T-helper 2 cell treated with Interferon-gamma antibody and Interleukin-4, amounts not matched to agents 5 μg/mL and 100 μg/mL, for 36 hours (primary cell): ENCODE measurements at places on chromosomes 3 and 15.

GRCh38 chr15:52559575-52559974 is 9.3 kb downstream of the ARPP19 start:
- DNase-seq = peak; percentile 74

DNA sequence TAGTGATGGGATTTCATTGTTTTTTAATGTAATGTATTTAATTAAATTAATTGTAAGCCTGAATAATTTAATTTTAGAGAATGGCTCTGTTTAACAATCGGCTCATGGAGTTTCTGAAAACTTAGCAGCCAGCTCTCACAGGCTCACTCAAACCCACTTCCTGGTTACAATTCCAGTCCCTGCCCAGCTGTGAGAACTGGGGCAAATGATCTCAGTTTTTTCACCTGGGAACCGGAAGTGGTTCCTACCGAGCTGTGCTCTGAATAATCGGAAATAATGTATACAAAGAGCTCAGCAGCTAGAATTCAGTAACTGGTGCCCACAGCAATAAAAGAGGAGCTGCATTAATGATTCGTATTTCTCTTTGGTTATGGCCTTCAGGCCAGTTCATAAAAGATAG is 244.3 kb upstream of the MCTP2 start:
- peak; percentile 34 for DNase-seq

GRCh38 chr3:69998759-69999139 is 784 bp upstream of the SAMMSON start:
- DNase-seq = no peak

- no peak for DNase-seq
Observed at GRCh38 chr3:190528706-190529105, 14.8 kb downstream of the IL1RAP start.

DNA sequence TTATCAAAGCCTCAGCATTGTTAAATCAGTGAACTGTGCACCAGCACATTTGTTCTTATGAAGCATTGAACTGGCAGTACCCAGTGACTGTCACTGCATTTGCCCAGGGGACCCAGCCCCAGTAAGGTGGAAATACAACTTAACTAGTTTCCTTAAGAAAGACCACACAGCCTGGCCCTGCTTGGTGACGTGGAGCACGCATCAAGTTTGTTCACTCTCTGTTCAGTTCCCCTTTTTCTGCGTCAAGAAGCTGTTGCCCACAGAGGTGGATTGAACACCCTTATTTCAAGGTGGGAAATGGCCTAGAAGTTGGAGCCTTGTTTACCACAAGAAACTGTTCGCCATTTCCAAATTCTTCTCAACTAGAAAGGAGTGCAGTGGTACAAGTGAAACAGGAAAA is 69.9 kb upstream of the AGBL1 start:
- DNase-seq = no peak

GRCh38 chr3:123067689-123068600 is 1.1 kb downstream of the PDIA5 start:
- peak; percentile 12 for DNase-seq

DNA sequence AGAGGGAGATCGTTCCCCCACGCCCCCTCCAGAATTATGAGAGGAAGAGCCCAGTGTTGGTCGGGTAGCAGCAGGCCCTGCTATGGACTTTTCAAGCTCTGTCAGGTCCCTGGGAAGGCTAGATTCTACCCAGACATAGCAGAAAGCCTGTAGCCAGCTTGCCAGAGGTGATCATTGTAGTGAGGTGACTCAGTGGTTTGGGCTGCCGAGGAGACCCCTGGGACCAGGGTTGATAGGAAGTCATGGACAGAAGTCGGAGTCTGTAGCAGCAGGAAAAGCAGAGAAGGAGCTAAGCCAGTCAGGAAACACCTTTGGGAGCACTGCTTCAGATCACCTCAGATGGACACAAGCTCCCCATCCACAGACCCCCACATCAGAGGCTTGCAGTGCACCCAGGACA is 67.7 kb downstream of the CCNL1 start:
- DNase-seq = no peak

DNA sequence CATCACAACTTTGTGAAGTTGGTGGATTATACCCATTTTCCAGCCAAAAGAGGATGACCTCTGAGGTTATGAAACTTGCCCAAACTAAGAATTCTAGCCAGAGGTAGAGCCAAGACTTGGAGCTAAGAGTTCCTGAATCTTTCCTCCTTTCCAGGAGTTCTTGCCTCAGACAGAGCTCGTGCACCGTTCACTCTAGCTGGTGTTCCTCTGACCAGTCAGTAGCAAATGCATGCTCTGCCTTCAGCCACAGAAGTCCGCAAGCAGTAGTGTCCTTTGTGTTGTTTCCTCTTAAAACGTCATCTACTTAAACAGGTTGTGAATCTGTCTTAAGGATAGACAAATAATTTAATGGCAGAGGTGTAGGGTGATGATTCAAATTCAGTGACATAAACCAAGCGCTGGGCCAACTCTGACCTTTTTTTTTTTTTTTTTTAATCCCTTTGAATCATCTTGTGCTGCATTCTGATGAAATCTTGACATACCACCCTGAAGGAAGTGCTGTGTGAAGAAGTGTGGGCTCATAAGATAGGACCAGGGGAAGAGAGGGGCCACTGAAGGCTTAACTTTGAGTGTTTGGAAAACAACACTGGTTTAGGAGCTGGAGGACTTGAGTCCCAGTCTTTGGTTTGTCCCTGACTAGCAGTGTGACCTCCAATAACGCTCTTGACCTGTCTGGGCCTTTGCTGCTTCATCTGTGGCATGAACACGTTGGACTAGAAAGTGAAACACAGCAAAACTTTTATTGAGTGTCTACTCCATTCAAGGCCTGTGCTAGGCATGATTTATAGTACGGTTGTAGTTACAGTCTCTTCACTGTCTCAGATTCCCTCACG is 53.4 kb downstream of the ITPR1 start:
- no peak for DNase-seq

GRCh38 chr3:65070968-65071367 is 383.2 kb upstream of the ADAMTS9 start:
- DNase-seq = no peak

- no peak for DNase-seq
Observed at GRCh38 chr3:103195216-103195615, 760.4 kb downstream of the ZPLD1 start.

DNA sequence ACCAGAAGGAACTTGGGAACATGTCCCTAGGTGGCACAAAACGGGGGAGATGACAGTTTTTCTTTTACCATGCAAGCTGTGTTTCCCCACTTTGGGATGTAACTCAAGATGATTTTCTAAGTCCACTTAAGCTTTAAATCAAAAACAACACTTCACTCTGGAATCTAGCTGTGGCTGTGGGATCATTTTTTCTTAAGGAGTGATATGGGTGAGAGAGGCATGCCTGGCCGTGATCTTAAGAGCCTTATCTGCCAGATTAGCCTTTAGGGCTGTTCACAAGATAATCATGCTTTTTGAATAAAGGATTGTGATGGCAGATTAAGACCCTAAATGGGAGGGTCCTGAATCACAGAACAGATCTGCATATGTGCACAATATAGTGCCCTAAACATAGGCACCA is 384.8 kb upstream of the SEMA6D start:
- no peak for DNase-seq

- peak; percentile 33 for DNase-seq
Observed at GRCh38 chr3:10192953-10193691, 28.4 kb downstream of the IRAK2 start.

DNA sequence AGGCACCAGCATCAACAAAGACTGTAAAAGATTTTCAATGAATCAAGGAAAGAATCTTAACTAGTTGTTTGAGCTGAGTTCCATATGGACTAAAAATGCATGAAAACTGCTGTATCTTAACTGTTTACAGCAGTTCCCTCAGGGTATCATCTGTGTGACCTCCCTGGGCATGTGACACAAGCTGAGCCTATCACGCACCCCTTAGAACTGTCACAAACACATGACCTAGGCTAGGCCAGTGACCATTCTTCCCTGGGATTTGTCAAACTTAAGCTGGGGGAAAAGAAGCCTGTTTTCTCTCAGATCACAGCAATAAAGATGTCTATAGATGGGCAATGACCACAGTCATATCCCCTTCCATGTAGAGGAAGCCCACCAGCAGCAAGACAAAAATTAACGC is 35.7 kb downstream of the IGF2BP2 start:
- DNase-seq = no peak

- DNase-seq = peak; percentile 10
Observed at GRCh38 chr3:149273096-149273751, 51.6 kb upstream of the CP start.

- no peak for DNase-seq
Observed at GRCh38 chr3:173630849-173631248, 233.3 kb downstream of the NLGN1 start.

DNA sequence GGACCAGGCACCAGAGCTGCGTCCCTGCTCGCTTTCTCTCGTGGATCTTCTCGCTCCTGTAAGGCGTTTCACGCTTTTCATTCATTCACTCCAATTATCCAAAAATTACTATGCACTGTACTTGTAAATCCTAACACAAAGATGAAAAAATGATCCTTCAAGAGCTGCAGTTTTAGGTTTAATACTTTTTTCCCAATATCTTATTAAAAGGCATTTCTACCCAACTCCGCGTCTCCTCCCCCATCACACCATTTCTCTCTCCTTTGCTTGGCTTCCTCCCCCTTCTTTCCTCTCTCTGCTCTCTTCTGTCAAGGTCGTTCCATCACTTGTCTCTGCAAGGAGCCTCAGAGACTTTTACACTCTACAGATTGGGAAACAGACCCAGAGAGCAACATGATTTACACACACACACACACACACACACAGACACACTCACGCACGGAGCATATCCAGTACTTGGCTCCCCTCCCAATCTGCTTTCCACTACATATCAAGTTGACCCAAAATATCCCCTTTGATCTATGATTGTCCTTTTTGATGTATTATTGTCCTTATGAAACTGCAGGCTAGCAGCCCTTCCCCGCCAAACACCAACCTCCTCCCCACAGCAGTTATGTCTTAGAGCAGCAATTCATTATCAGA is 479 bp upstream of the CLDN1 start:
- no peak for DNase-seq

- DNase-seq = no peak
Observed at GRCh38 chr15:96058103-96058851, 272.2 kb upstream of the NR2F2 start.

- no peak for DNase-seq
Observed at GRCh38 chr3:188049606-188050530, 104.1 kb upstream of the LPP start.

DNA sequence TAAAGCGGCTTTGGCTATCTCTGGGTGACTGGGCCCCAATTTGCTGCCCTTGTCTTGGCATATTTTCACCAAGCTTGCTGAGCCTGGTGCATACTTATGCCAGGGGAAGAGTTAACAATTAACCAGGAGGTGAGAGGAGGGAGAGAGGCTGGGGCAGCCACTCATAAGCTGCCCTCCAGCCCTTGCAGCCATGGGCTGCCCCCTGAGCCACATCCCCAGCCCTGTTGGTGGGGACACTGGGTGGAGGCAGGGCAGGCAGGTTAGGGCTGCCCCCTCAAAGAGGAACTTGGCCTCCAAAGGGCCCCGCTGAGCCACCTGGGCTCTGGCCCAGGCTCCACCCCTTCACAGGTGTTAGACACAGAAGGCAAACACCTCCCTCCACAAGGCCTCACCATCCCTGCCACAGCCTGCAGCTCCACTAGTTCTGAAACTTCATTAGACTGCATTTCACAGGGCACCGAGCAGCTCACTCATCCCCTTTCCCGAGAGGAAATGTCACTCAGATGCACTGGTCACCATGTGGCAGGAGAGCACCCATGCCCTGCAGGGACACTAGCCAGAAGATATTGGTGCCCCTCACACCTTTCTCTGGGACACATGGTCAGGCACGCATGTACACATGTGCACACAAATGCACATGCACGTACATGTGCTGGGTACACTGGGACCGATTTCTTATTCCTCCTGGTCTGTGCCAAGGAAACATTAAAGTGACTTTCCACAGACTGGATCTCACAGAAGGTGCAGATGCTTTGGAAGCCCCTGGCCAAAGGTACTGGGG is 20.2 kb downstream of the AMOTL2 start:
- DNase-seq = no peak

DNA sequence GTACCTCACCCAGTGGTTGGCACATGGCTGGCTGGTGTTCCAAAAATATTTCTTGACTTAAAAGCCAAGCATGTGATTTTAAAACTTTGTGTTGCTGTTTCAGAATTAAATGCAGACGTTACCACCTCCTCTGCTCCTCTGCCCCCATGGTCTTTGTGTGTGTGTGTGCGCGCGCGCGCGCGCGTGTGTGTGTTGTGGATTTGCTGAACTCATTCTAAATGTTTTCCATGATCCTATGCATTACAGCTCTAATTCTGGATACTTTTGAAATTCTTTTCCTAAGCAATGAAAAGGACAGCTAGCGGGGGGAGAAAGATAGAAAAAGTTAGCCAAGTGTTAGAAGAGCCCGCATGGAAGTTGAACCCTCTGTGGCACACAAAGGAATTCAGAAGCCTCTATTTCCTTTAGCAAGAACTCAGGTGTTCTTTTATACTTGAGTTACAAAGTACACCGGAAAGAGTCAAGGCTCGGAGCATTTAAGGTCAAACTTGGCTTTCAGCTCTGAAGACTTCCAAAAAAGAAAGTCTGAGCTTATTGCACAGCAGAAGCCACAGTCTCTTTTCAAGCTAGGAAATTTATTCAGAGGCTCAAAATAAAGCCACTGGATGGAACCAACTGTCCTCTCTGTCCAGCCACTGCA is 350.5 kb upstream of the TBL1XR1 start:
- DNase-seq = no peak

DNA sequence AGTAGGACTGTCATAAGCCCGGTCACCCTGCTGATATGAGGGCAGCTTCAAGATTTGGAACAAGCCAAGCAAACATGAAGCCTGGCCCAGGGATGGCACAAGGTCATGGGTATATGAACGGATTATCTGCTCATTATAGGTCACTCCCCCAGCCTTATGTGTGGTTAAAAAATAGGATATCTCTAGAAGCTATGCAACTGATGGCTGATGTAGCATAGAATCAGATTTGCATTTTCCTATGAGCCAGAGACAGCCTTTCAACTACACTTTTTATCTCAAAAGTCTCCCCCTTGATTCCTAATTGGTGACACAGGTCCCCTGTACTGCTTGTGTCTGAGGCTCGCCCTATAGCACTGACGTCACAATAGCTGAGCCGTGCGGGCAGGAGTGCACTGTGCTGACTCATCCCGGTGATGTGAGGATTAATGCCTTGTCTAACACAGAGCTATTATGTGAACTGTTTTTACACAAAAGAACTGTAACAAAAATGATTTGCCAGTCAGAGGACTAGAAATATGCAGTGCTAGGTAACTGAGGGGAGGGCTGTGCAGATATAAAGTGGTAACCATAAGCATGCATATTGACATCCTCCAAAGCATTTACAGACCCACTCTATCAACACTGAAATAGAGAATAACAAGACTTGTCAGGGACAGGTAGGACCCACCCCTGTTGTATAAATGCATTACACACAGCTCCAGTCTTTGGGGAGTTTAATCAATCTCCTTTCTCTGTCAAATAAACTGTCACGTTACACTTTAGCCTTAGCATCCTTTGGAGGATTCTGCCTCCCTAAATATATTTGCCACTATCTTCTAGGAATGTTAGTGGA is 204.9 kb downstream of the TIGIT start:
- no peak for DNase-seq

GRCh38 chr3:169623971-169624370 is 39.5 kb downstream of the MECOM start:
- DNase-seq = no peak
